ENCODE measurements at places on chromosomes 11 and 22. TPM values are rescaled to one million over a fixed set of nuclear protein-coding genes. Genes with fewer than 3 reads are reported as not detected.

GRCh38 chr22:32754413-32755041, 47.0 kb upstream of the TIMP3 start:
- DNase-seq = peak; percentile 70

- no peak for DNase-seq
Observed at GRCh38 chr11:127106938-127107337, 106.4 kb upstream of the KIRREL3 start.

- no peak for DNase-seq
Observed at GRCh38 chr11:78020246-78020645, 2.8 kb downstream of the KCTD14 start.

- no peak for DNase-seq
Observed at GRCh38 chr11:11318461-11318860, 34.6 kb downstream of the CSNK2A3 start.

- no peak for DNase-seq
Observed at GRCh38 chr22:38820020-38820419, 23.8 kb downstream of the NPTXR start.

- DNase-seq = no peak
Observed at GRCh38 chr11:100640071-100640470, 47.0 kb upstream of the ARHGAP42 start.

Gene KDM4F
- not detected for total RNA-seq

Gene TPST2
- total RNA-seq = 50.1 TPM

Gene ADM2
- total RNA-seq = 0.79 TPM
